ENCODE measurements at places on chromosomes 1 and 21. TPM values are rescaled to one million over a fixed set of nuclear protein-coding genes. Genes with fewer than 3 reads are reported as not detected.

Gene FAM151A
- 237 TPM for polyA plus RNA-seq

DNA sequence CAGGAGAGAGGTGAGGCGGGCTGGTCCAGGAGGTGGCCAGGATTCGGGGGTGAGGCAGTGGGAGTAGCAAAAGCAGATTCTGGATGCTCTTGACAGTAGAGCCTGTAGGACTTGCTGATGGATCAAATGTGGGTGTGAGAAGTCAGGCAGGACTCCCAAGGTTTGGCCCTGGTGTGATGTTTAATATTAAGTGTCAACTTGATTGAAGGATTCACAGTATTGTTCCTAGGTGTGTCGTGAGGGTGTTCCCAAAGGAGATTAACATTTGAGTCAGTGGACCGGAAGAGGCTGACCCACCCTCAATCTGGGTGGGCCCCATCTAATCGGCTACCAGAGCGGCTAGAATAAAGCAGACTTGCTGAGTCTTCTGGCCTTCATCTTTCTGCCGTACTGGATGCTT is 6.8 kb upstream of the RAB4A start:
- no peak overlapping the region for H3K27ac ChIP-seq
- H3K4me1 ChIP-seq: no peaks in the 10 kb centered on the region
- H3K4me3 ChIP-seq: no peak overlapping the region
- DNase-seq: no peak
- H3K36me3 ChIP-seq: no peaks in the 10 kb centered on the region

Gene DNALI1
- polyA plus RNA-seq: 46.4 TPM

- H3K4me1 ChIP-seq: no peaks in the 10 kb centered on the region
- no peaks in the 10 kb centered on the region for H3K27me3 ChIP-seq
- H3K4me3 ChIP-seq: no peak overlapping the region
- H3K27ac ChIP-seq: no peak overlapping the region
- no peaks in the 10 kb centered on the region for H3K36me3 ChIP-seq
Observed at GRCh38 chr1:56631901-56632300, 13.2 kb upstream of the PRKAA2 start.

GRCh38 chr1:150576367-150576711 is 3.1 kb downstream of the MCL1 start:
- H3K36me3 ChIP-seq: peaks cover 61% of the 10 kb centered on the region
- peaks cover 18% of the 10 kb centered on the region for H3K4me1 ChIP-seq
- H3K4me3 ChIP-seq: peak overlapping the region; percentile 97
- peak overlapping the region; percentile 100 for H3K27ac ChIP-seq
- no peaks in the 10 kb centered on the region for H3K27me3 ChIP-seq

DNA sequence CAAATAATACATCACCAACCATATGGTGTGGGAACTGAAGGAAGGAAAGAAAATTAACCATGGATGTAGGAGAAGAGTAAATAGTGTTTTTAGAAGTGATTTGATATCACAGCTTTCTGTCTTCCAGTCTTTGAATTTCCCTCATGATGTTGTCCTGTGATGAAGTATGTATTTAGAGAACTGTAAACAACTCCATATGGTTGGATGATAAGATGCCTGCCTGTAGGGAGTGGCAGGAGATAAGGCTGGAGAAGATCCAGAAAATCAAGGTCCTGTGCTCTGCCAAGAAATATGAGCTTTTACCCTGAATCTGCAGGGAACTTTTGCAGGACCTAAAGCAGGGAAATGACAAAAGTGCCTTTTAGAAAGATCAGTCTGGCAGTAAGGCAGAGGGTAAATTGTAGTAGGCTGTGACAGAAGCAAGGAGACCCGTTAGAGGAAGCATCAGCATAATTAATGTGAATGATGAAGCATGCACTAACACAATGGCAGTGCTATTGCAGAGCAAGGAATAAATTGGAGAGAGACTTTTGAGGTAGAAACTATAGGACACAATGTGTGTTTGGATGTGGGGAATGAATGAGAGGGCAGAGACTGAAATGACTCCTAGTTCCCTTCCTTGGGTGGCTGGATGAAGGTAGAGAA is 21.9 kb downstream of the CEPT1 start:
- no peak overlapping the region for H3K27ac ChIP-seq
- H3K27me3 ChIP-seq: no peaks in the 10 kb centered on the region
- no peak for DNase-seq
- no peak overlapping the region for H3K4me3 ChIP-seq
- H3K36me3 ChIP-seq: peaks cover 3% of the 10 kb centered on the region

- DNase-seq: no peak
- H3K36me3 ChIP-seq: no peaks in the 10 kb centered on the region
- H3K4me1 ChIP-seq: peaks cover 2% of the 10 kb centered on the region
- H3K4me3 ChIP-seq: no peak overlapping the region
- H3K27me3 ChIP-seq: no peaks in the 10 kb centered on the region
Observed at GRCh38 chr1:41749991-41750745, 168.6 kb downstream of the HIVEP3 start.

GRCh38 chr1:161180639-161181038 is 3.3 kb upstream of the B4GALT3 start:
- H3K4me1 ChIP-seq: peaks cover 16% of the 10 kb centered on the region
- H3K27me3 ChIP-seq: no peaks in the 10 kb centered on the region
- DNase-seq: peak; percentile 33
- H3K4me3 ChIP-seq: no peak overlapping the region
- no peak overlapping the region for H3K27ac ChIP-seq

Gene IL12RB2
- polyA plus RNA-seq: 0.26 TPM

Gene AADACL4
- 0.58 TPM for polyA plus RNA-seq

- peaks cover 9% of the 10 kb centered on the region for H3K4me1 ChIP-seq
- H3K27ac ChIP-seq: peak overlapping the region; percentile 97
- H3K27me3 ChIP-seq: no peaks in the 10 kb centered on the region
- peak overlapping the region; percentile 93 for H3K4me3 ChIP-seq
- peaks cover 2% of the 10 kb centered on the region for H3K36me3 ChIP-seq
- peak; percentile 64 for DNase-seq
Observed at GRCh38 chr1:100353071-100353801, 930 bp downstream of the CDC14A start.

DNA sequence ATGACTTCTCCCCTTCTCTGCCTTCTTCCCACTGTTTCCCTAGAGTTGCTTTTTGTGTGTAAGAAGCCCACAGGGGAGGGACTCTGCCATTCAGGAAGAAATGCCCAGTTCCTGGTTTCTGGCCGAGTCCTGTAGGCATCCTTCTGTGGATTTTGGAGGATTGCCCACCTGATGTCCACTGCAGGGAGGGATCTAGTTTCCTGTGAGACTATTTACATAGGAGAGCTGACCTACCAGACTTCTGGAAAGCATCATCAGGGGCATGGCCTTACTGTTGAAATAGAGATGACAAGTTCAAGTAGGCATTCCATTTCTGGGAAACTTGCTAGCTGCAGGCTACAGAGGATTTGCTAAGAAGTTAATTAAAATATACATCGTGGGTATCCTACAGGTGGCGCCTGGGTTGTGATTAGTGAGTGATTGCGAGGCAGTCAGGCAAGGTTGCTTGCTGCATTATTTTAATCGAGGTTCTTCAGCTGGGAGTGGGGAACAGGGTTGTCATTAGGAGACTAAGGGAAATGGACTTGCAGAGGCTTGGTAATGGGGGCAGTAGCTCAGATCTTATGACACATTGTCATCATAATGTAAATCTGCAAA is 148.7 kb downstream of the HHAT start:
- H3K36me3 ChIP-seq: no peaks in the 10 kb centered on the region
- no peaks in the 10 kb centered on the region for H3K27me3 ChIP-seq
- DNase-seq: no peak
- no peak overlapping the region for H3K27ac ChIP-seq

Gene LCE1F
- not detected for polyA plus RNA-seq

Gene ABCG1
- polyA plus RNA-seq: 5.6 TPM

Gene MROH7
- 3.8 TPM for polyA plus RNA-seq

- H3K4me3 ChIP-seq: no peak overlapping the region
- no peaks in the 10 kb centered on the region for H3K4me1 ChIP-seq
- no peaks in the 10 kb centered on the region for H3K27me3 ChIP-seq
- no peak for DNase-seq
- peaks cover 11% of the 10 kb centered on the region for H3K36me3 ChIP-seq
- H3K27ac ChIP-seq: no peak overlapping the region
Observed at GRCh38 chr1:28021064-28021463, 61.3 kb downstream of the XKR8 start.

DNA sequence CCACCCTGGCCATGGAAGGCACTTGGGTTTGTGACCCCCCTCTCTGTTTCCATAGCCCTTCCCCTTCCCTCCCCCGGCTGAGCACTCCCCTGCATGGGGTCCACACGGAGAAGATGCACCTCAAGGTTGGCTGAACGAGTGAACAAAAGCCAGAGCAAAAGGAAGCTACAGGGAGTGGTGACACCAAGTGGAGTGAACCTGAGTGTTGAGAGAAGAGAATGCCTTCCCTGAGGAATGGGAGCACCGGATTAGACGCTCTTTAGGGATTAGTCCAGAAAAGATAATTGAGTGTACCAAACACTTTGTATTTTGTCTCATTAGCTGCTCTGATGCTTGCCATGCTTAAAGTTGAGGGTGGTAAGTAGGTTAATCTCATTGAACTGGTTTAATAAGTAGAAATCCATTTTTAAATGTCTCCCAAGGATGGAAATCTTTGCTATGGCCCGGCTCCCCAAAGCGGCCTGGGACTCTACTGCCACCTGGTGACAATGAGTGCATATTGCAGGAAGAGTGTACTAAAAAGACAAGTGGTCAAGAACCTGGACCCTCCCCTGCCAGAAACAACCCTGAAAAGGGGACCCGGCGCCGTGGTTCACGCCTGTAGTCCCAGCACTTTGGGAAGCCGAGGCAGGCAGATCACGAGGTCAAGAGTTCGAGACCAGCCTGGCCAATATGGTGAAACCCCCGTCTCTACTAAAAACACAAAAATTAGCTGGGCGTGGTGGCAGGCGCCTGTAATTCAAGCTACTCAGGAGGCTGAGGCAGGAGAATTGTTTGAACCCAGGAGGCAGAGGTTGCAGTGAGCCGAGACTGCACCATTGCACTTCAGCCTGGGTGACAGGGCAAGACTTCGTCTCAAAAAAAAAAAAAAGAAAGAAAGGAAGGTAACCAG is 150.6 kb upstream of the ZC3H12A start:
- H3K4me3 ChIP-seq: no peak overlapping the region
- H3K36me3 ChIP-seq: no peaks in the 10 kb centered on the region
- peak; percentile 22 for DNase-seq
- H3K4me1 ChIP-seq: no peaks in the 10 kb centered on the region
- no peak overlapping the region for H3K27ac ChIP-seq

DNA sequence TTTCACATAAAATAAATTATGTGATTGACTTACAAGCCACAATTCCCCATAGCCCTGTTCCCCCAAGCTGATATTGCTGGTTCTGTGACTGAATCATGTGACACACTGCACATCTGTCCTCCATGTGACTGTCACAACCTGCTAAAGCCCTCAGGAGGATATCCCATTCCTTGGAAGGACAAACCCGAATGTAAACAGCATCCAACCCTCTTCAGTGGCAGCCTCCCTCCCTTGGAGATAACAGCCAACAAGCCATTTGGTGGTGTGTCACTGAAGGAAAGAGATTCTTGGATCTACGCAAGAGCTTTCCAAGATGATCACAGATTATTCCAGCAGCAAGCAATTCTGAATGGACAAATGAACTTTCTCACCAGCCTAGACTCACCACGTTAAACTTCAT is 153.9 kb upstream of the TIAM1 start:
- no peaks in the 10 kb centered on the region for H3K4me1 ChIP-seq
- no peaks in the 10 kb centered on the region for H3K27me3 ChIP-seq
- no peaks in the 10 kb centered on the region for H3K36me3 ChIP-seq
- no peak overlapping the region for H3K4me3 ChIP-seq

Gene OR2T29
- not detected for polyA plus RNA-seq

DNA sequence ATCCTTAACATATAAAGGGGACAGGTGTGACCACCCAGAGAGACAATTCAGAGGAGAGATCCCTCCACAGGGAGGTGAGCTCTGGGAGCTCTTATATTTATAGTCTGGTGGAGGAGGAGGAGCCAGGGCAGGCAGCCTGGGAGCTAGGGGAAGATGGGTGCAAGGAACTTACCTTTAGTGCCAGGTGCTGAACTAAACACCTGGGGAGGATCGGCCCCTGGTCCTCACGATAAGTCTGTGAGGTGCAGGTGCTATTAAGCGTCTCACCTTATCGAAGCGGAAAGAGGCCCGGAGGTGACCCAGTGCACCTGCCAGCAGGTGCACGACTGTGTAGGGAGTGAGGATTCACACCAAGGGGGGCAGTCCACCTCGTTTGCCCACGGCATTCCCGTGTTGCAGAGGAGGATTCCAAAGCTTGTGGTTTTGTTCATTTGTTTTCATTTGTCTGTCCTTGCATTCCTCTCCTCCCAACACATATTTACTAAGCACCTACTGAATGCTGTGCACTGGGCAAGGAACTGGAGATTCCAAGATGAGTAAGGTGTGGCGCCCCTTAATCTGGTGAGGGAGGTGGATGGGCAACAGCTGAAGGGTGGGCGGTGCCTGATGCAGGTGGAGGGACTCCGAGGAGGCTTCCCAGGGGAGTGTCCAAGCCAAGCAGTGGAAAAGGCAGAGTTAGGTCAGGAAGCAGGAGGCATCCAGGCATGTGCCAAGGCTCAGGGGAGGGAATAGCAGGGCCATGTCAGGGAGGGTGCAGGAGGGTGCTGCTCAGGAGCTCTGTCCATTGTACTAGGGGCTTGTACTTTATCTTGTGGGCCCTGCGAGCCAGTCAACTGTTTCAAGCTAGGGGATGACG is 11.5 kb downstream of the ARHGEF10L start:
- H3K27me3 ChIP-seq: no peaks in the 10 kb centered on the region
- H3K4me3 ChIP-seq: peak overlapping the region; percentile 46
- no peak for DNase-seq
- peaks cover 15% of the 10 kb centered on the region for H3K4me1 ChIP-seq

DNA sequence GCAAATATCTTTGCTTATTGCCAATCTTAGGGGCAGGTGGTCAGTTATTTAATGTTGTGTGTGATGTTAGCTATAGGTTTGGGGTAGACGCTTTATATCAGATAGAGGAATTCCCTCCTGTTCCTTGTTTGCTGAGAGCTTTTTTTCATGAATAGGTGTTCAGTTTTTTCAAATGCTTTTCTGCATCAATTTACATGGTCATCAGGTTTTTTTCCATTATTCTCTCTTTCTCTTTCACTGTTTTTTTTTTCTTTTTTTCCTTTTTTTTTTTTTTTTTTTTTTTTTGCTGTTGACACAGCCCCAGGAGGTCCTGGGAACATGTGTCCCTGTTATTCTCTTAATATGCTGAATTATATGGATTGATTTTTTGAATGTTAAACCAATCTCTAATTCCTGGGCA is 3.0 kb upstream of the SLC25A33 start:
- H3K27me3 ChIP-seq: no peaks in the 10 kb centered on the region
- H3K36me3 ChIP-seq: no peaks in the 10 kb centered on the region
- H3K27ac ChIP-seq: no peak overlapping the region
- H3K4me1 ChIP-seq: no peaks in the 10 kb centered on the region
- no peak for DNase-seq

Gene TSSK3
- not detected for polyA plus RNA-seq

DNA sequence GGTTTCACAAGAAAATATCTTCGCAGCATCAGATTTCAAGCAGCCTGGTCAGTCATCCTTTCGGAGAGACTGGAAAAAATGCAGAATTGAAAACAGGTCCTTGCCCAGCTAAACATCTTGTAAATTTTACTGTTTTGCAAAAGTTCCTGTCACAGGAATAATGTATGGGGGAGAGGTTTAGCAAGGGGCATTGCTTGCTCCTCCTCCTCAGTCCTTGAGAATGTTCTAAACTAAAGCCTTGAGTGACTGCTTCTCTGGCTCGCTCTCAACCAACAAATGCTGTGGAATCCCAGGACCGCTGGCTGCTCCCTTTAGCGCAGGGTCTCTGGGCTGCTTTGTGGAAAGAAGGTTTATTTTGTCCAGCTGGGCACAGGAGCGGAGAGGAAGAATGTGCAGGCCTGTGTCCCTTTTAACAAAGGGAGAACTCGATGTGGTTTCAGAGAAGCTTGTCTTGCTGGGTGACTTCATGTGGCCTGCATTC is 33.6 kb upstream of the FHAD1 start:
- H3K36me3 ChIP-seq: peaks cover 4% of the 10 kb centered on the region
- H3K27me3 ChIP-seq: no peaks in the 10 kb centered on the region
- H3K4me3 ChIP-seq: no peak overlapping the region
- H3K4me1 ChIP-seq: peaks cover 30% of the 10 kb centered on the region
- no peak for DNase-seq
- peak overlapping the region; percentile 50 for H3K27ac ChIP-seq

Gene RXRG
- 0.39 TPM for polyA plus RNA-seq

Measured in kidney (tissue), 22 donors.